ENCODE measurements at places on chromosomes 6 and 20. TPM values are rescaled to one million over a fixed set of nuclear protein-coding genes. Genes with fewer than 3 reads are reported as not detected.

The OPN5 gene
- not detected for total RNA-seq

- DNase-seq, result no peak
Measured at GRCh38 chr6:39203436-39204159, 25.7 kb downstream of the KCNK5 start.

The CST5 gene
- total RNA-seq, result not detected

DNA sequence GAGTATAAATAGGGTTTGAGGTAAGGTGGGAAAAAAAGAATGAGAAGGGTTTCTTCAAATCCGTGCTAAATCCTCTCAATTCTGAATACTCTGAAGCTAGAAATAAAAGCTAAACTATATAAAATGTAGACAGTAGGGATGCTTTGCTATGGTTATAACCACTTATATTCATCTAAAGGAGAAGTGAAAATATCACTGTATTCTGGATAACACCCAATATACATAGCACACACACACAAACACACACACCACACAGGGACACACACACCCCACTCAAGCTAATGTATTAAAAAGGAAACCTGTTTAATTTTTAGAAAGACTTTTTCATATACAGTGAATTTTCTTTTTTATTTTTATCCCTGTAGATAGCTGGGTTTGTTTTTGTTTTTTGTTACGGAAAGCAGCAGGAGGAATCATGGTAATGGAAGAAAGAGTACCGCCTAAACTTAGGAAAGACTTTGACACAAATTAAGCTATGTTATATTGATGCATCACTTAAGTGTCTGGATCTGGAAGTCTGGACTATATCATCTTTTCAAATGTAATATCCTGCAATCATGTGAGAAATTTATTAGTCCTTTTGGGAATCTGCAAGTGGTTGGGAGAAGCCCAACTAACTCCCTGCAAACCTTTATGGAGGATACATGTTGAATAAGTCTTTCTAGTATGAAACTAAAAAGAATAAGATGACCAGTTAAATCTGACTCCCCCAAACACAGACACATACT, 68.4 kb upstream of the FABP7 start:
- no peak for DNase-seq

The SLC22A3 gene
- total RNA-seq, result not detected

- peak; percentile 21 for DNase-seq
Measured at GRCh38 chr20:43736588-43737158, 9.9 kb upstream of the GTSF1L start.

- DNase-seq, result no peak
Measured at GRCh38 chr6:138869398-138869797, 73.5 kb downstream of the ECT2L start.

- no peak for DNase-seq
Measured at GRCh38 chr20:59178983-59179595, 15.5 kb downstream of the ZNF831 start.

The NKX2-4 gene
- 0.13 TPM for total RNA-seq

DNA sequence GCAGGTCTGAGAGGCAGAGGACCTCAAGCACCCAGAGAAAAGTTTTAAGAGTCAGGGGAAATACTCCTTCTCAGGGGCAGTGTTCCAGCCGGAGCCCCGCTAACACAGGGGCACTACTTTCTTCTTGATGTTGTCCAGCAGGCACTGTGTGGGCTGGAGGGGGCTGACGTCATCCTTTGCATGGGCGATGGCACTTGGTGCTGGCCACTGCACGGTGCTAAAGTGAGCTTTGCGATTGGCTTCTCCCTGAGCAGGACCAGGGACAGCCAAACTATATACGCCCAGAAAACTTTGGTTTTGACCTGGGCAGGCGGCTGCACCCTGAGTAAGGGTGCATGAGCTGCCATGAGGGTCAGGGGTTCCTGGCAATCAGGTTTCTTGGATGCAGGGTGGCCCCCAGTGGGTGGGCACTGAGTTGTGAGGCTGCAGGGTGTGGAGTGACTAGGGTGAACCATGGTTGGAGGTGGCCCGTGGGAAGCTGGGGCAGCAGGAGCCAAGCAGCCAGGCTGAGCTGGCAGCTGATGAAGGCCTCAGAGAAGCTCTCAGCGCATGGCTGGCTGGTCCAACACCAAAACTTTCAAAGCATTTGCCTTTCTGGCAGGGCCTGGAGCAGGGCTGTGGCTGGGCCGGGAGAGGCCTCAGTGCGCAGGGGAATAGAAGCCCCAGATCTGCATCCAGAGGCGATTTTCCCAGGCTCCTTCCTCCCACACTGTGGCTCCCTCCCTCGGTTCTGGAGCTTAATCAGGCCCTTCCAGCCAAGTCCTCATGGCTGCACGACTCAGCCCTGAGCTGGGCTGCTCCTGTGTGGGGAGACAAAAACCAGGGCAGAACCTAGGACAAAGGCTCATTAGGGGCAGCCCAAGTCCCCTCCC, 18.3 kb downstream of the MRPS18A start:
- DNase-seq, result no peak

DNA sequence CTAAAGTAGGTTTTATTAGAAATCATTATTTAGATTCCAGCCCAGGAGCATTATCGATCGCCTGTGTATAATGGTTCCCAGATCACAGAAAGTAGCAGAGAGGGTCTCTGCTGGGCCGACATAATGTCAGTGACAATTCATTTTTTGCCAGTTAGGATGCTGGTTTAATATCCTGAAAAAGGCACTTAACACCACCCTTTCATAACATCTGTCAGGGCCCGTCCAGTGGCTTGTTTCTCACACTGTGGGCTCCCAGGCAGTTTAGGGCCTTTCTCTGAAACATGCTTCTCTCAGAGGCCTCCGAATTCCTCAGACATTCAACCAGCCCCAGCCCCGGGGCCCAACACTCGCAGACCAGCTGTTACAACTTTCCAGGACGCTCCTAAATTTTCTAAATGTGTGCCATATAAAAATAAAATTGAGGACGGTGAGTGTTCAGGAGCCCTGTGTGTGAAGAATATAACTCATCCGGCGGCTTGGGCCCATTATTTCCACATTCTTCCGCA, 108.6 kb upstream of the EYA4 start:
- DNase-seq, result no peak

Measured in A673 (cell line).